ENCODE measurements at places on chromosomes 2 and 18.

- DNase-seq = no peak
These were observed 201.2 kb downstream of the NBAS start for GRCh38 chr2:15359716-15360531.

- DNase-seq = no peak
These were observed 6.5 kb downstream of the HDLBP start for GRCh38 chr2:241308832-241309500.

- no peak for DNase-seq
These were observed 27.9 kb upstream of the ASNSD1 start for GRCh38 chr2:189633392-189633811.

DNA sequence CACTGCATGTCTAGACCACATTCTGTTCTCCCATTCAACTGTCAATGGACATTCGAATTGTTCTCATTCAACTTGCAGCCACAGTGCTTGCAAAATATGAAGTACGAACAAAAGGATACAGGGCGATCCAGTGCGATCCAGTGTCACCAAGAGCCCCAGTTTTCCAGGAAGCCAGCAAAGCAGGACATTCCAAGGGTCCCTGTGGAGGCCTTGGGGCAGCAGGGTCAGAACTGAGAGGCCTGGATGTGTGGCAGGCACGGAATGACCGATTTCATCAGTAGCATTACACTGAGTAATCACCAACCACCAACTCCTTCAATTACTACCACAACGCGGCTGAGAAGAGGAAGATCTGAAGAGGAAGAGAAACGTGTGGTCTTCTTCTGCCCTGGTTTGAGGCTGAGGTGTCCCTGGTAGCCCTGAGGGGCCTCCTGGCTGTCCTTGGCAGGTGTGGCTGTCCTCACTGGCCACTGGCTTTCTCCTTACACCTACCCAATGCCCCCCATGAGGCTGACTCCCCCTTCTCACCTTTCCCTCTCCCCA, 172.7 kb upstream of the FHL2 start:
- no peak for DNase-seq

- no peak for DNase-seq
These were observed 184.6 kb upstream of the ERBB4 start for GRCh38 chr2:212723226-212723625.

DNA sequence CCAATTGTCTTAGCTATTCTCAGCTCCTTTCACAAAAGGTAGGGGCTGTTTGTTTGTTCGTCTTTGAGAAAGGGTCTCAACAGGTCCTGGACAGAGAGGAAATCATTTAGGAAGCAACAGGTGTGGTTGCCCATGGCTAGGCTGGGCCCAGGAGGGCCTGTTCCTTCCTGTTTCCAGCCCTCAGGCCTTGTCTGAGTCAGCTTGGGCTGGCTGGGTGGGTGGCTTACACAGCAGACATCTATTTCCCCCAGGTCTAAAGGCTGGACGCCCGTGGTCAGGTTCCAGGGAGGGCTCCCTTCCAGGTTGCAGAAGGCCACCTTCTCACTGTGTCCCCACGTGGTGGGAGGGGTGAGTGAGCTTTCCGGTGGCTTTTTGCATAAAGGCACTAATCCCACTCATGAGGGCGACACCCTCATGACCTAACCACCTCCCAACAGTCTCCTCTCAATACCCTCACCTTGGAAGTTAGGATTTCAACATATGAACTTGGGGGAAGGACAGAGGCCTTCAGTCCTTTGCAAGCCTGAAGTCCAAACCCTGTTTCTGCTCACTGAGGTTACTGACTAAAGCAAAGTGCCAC, 45.5 kb downstream of the ARHGEF4 start:
- no peak for DNase-seq

- no peak for DNase-seq
These were observed 465.6 kb upstream of the TRIB2 start for GRCh38 chr2:12251121-12251520.

GRCh38 chr2:72162574-72162973, 14.9 kb upstream of the CYP26B1 start:
- DNase-seq = no peak

- no peak for DNase-seq
These were observed 33.7 kb downstream of the GFPT1 start for GRCh38 chr2:69353360-69353759.

GRCh38 chr2:128282976-128283810, 35.5 kb downstream of the HS6ST1 start:
- DNase-seq = no peak
